ENCODE measurements at places on chromosomes 4 and X.

GRCh38 chr4:53315300-53315699 lies 50.6 kb downstream of the SCFD2 start:
- DNase-seq = no peak

DNA sequence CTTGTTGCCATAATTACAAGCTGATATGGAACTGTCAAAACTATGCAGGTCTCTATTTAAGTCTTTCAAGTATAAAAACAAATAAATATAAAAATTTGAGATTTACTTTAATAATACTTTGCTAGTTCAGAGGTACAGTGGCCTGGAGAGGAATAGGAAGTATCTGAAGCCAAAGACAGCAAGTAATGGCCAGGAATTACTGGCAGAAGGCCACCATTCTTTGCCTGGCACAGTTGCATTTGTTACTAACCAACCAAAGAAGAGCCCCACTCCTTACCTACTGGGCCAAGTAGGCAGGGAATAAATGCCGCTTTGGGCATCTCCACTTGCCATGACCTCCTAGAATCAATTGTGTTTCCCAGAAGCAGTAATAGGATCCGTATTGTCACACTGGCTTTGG lies 13.8 kb upstream of the ADAMTS3 start:
- DNase-seq = no peak

GRCh38 chr4:71604785-71605184 lies 179.1 kb downstream of the GC start:
- no peak for DNase-seq

- no peak for DNase-seq
Observed at GRCh38 chrX:137568741-137569469, 3.0 kb downstream of the ZIC3 start.

DNA sequence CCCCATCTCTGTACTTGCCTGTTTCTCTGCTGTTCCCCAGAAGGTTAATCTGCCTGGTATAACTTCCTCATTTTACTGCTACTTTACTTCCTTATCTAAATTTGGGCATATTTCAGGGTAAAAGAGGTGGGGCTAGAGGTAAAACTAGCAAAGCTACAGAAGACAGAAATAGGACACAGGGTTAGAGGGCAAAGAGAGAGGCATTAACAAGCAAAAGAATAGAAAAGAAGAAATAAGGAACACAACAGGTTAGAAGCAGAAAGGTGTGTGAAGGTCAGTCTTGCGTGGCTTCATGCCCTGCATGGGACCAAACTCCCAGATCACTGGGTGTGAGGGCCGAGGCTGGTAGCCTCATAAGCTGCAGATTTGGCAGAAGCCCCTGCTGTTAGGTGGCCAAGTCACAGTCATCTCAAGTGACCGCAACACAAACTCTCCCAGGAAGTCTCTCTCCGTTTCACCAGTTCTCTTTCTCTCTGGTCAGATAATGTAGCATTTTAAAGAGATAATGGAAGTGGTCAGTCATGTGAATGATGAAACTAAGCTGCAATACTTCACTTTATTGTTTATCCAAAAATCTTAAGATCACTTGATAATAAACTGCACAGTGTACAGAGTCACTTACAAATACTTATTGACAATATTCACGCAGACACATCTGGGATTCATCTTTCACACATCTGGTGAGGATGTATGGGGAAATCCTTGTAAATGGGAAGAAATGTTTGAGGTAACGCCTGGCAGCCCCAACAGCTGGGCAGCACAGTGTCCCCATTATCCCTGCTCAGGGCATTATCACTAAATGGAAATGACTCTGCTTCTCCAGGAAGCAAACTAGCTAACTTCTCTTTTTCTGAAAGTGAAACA lies 16.4 kb downstream of the TMEM154 start:
- DNase-seq = no peak

GRCh38 chr4:127856813-127857447 lies 23.8 kb upstream of the PLK4 start:
- no peak for DNase-seq

DNA sequence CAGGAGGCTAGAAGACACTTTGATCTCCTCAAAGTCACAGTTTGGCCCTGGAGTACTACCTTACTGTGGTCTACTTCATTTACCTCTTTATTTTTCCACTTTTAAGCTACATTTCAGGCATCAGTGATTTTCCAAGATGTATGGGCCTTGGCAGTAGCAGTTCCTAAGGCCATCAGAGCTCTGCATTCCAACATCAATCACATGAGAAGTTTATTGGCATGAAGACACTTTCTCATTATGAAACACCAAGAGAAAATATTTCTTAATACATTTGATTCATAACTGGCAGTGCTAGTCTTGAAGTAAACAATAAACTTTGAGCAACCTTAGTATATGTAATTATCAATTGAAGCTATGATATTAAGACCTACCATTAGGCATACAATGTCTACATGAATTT lies 178.1 kb downstream of the IL15 start:
- no peak for DNase-seq

- no peak for DNase-seq
Observed at GRCh38 chr4:946517-947471, 14.5 kb downstream of the TMEM175 start.

- no peak for DNase-seq
Observed at GRCh38 chrX:33188881-33189280, 22.5 kb downstream of the DMD start.

DNA sequence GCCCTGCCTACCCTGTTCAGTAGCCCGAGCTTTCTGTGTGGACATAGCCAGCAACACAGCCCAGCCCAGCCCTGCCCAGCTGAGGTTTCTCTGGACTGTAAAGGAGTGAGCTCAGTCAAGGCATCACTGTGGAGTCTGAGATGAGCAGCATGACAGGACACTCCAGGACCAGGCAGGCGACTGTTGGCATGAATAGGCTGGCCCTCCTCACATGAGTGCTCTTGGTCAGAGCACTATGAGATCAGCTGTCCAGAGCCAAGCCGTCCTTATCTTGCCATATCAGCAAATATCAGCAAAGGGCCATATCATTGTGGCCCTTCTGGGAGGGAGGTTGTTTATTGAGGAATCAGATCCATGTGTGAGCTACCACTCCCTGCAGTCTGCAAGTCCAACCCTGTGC lies 30.9 kb downstream of the REELD1 start:
- no peak for DNase-seq

All from Ammon's horn (tissue), 1 donor.